BJ (cell line): ENCODE measurements at places on chromosomes 4 and X.

- DNase-seq = no peak
These were observed 69.6 kb upstream of the SLC34A2 start for GRCh38 chr4:25585901-25586523.

GRCh38 chr4:181982437-181982836 lies 260.8 kb upstream of the TENM3 start:
- DNase-seq = no peak

DNA sequence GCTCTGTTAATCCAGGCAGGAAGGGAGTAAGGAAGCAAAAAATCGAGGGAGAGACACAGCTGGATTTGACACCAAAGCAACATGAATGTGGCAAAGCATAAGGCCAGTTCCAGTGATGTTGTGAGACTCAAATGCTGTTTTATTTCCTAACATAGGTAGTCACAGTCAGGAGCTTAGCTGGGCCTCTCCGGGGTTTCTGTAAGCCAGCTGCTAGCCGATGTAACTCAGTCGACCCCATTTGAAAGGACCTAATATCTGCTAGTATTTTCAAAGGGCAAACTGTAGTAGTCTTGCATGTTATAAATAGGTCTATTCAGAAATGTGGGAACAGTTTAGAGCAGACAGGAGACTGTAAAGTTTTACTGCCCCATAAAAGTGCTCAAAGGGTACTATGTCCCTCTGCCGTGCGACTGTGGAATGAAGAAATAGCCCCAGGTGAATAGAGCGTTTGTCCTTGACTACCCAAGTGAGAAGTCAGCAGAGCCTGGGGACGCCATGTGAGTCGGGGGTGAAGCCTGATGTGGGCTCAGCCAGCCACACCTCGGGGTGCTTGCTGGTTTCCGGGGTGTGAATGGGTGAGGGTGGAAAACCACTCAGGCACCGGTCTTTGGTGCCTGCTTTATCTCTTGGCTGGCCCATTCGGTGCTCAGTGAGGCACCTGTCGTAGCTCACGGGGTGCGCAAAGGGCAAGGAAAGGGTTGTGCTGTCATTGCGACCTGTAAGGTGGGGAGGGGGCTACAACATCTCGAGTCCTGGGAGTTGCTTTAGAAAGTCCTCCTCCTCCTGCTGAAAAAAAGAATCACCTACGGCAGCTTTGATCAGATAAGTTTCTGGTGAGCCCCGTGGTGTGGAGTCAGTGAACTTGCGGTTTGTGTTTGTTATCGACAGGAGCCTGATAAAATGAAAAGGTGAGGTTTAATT lies 745 bp downstream of the TRIM2 start:
- peak; percentile 35 for DNase-seq

GRCh38 chr4:105666693-105667092 lies 41.8 kb downstream of the INTS12 start:
- no peak for DNase-seq
